ENCODE measurements at places on chromosomes 3 and 15.

DNA sequence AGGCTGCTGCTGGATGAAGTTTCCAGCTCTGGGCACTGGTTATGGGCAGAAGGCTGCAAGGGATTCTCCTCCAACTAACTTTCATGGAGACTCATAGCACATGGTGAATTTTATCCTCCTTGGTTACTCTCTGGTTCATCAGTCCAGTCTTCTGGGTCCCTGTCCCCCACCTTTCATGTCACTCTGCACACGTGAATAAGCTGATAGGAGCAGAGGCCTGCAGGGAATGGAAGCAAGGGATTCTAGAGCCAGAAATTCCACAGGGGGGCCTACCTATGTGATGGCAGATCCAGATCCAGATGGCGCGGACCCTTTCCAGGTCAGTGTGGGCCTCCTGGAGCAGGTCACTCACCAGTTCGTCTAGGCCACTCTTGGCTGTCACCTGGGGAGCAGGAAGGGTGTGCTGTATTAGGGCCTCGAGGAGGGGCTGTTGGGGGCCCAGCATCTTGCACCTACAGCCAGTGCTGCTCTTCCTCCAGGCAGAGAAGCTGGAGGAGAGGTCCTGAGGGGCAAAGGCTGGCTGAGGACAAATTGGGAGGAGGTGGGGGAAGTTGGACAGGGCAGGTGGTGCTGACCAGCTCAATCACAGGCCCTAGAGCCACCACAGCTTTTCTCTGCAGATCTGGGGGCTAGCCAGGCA, 30.2 kb downstream of the KY start:
- no peak for DNase-seq

DNA sequence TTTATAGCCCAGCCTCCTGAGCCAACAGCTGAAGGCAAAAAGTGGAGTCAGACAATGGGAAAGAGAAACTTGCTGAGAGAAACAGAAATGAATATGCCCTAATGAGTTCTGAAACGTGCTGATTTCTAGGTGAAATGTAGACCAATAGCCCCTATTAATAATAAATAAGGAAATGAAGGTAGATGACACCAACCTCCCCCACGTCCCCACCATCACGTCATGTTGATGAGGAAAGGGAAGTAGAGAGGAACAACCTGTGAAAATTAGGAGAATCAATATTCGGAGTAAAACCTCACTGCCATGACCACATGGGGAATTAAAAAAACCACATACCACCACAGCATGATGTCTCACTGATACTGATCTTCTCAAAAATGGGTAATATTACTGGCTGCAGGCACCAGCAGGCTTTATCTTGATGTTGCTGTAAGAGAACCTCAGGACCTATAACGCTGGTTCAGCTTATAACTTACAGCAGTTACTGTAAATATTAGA, 64.0 kb downstream of the KAT2B start:
- DNase-seq, result peak; percentile 34

GRCh38 chr3:58357402-58357801, 24.7 kb downstream of the PXK start:
- DNase-seq, result no peak

GRCh38 chr15:47340571-47340920, 376.8 kb upstream of the SEMA6D start:
- no peak for DNase-seq

- DNase-seq, result no peak
These were observed 35.8 kb downstream of the HERC1 start for GRCh38 chr15:63797901-63798300.

GRCh38 chr15:92677999-92678398, 22.4 kb upstream of the FAM174B start:
- DNase-seq, result no peak

DNA sequence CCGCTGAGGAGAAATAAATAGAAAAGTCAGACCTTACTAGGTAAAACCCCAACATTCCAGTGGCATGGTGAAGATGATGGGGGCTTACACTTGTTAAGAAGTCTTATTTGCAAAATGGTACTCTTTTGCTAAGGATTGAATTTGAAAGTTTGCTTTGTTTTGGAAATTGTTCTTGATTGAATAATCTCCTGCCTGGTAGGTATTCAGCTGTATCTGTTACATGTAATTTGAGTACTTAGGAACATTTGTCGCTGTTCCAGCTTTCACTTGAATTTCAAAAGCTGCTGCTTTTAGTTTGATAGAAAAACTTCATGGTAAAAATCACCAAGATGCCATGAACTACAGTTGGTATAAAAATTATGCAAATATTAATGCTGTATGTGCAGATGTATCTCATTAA, 44.6 kb downstream of the TFG start:
- DNase-seq, result no peak

- DNase-seq, result no peak
These were observed 26.7 kb downstream of the KCNMB2 start for GRCh38 chr3:178562947-178563232.
